Stimulated activated CD8-positive, alpha-beta memory T cell treated with anti-CD3 and anti-CD28 coated beads, Interleukin-7, amount 100 ng/mL, for 1 hour (primary cell): ENCODE measurements at places on chromosomes 2 and 18.

- DNase-seq: no peak
These were observed 594 bp downstream of the FAM161A start for GRCh38 chr2:61853086-61853846.

GRCh38 chr18:54720620-54721019 is 107.7 kb upstream of the RAB27B start:
- no peak for DNase-seq

- no peak for DNase-seq
These were observed 1.1 kb downstream of the TTL start for GRCh38 chr2:112483042-112483473.

DNA sequence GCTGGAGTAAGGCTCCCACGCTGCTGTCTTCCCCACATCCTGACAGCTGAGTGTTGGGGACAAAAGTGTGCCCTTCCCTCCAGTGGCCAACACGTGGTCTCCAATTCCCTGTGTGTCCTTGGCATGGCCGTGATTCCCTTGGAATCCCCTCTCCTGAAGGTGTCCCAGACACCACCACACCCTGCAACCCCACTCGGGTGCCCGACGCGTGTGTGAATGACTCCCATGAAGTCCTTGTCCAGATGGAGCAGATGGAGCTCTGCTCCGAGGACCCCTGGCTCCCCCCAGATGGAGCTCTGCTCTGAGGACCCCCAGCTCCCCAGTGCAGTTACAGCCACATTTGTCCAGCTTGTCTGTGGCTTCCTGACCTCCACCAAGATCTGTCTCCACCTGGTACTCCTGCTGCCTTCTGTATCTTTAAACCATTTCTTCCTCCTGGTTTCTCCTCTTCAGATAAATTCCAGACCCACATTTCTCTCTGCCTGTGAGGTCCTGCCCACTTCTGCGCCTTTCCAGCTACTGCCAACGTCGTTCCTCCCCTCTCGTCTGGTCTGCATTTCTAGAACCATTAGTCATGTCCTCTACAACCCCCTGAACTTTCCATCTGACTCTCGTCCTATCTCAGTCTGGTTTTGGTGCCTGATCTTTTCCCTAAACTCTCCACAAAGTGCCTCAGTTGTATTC is 86.8 kb upstream of the PXDN start:
- no peak for DNase-seq

DNA sequence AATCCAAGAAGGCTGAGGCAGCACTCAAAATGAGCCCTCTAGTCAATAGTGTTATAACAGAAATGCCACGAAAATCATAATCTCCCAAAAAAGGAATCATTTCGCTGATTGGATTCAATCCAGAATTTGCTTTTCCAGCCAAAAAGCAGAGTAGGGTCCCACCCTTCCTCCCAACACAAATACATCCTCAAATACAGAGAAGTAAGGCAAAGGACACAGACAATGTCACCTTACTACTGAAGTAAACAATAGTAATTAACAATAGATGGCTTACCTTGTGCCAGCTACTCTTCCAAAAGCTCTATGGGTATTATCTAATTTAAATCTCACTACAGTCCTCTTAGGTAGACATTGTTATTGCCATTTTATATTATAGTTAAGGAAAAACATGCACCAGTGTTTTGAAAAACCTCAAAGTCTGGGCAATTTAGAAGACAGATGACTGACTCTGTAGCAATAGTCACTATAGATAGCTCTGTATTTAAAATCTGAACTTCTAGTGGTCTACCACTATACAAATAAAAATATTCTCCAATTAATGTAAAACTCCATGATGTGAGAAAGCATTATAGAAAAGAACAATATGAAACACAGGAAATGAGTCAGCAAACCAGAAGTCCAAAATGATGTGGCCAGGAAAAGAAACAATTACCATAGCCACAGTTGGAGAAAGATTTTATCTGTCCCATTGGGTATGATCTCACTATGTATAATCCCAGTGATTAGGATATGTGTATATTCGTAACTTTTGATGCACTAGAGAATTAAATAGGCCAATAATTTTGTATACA is 305.0 kb upstream of the ERBB4 start:
- DNase-seq: no peak

DNA sequence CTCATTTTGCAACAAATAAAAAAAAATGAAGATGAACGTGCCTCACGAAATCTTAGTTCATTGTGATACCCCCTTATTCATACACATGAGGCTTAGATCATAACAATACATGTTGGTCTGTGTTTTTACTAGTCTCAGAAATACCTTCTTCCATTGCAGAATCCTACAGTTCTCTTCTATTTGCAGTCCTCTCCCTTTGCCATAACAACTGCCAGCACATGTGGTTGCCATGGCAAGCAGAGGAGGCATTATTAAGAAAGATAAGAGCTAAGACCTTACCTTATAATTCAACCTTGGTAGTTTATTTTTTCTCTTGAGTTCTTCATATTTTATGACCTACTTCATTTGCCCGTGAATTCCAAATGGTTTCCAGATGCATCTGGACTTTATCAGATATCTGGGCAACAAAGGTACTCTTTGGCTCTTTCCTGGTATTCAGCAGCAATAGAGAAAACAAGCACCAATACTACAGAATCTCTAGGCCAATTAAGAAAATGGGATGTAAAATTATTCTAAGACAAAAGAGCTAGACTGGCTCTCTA is 524.0 kb downstream of the CMPK2 start:
- DNase-seq: no peak

DNA sequence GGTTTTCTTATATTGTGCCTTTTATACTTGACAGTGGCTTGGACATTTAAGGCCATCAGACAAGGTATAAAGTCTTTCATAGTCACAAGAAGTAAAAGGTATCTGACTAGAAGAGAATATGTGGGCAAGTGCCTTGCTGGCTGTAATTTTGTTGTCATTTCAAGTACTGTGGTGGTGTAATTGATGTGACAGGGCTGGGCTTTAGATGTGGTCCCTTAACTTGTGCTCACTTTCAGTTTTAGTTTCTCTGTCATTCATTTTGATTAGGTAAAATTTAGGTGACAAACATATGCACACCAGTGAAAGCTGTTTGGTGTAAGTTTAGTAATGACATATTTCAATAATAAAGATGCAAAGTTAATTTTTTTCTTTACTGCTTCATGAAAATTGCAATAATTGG is 31.2 kb upstream of the TBR1 start:
- no peak for DNase-seq

GRCh38 chr2:237153181-237153580 is 67.5 kb downstream of the COPS8 start:
- DNase-seq: no peak

GRCh38 chr2:225017713-225018112 is 24.6 kb downstream of the DOCK10 start:
- DNase-seq: no peak

DNA sequence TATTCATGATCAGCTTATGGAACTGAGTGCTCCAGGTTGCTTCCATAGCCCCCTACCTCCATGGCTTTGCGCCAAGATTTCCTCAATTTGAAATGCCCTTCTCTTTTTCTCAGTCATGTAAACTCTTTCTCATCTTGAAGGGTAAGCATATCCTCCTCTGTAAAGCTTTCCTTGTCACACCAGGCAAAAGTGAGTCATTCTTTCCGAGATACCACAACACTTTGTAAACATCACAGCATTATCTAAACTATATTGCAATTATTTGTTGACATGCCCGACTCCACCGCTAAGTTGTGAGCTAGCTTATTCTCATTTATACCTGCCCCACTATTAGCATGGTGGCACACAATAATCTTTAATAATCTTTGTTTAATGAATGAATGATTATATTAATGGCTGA is 419.5 kb upstream of the CHST9 start:
- no peak for DNase-seq

DNA sequence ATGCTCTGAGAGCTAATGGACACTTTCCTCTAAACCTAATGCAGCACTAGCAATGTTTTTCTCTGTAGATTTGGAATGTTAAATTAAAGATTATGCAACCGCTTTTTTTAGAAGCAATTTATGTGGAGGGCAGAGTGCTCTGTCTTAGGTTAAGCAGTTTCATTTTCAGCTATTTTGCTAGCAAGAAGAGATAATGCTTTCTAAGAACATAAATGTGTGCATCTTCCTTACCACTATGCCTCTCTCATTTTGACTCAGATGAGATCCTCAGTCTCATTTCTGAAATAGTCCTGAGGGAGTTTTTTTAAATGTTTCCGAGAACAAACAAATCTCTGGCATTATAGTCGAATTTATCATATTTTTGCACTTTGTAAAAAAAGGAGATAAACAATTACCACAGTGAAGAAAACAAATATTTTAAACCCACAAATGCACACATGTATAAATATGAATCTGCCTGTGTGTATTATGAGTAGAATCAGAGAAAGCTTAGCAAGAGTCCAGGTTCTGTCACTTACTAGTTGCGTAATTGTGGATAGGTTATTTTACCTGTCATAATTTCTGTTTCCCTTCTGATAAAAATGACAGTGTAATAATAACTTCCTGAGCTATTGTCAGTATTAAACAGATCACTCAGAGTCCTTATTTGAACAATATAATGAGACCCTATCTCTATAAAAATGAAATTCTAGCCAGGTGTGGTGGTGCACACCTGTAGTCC is 207.7 kb upstream of the CRIM1 start:
- no peak for DNase-seq

- no peak for DNase-seq
These were observed 126.7 kb upstream of the OTX1 start for GRCh38 chr2:62923881-62924280.

DNA sequence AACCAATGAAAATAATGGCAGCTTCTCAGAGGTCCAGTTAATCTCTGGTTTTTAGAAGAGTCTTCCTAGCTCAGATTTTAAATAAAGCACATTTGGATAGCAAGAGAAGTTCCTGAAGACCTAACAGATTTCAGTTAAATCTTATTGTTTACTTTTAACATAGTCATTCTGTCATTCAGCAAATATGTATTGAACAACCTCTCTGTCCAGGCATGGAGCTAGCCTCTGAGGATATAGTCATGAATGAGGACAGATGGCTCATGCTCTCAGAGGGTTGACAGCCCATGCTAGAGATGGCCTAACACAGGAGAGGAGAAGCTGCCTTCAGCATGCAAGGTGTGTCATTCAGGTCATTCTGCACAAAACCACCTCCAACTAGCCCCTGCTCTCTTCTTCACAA is 6.2 kb downstream of the CCBE1 start:
- no peak for DNase-seq

DNA sequence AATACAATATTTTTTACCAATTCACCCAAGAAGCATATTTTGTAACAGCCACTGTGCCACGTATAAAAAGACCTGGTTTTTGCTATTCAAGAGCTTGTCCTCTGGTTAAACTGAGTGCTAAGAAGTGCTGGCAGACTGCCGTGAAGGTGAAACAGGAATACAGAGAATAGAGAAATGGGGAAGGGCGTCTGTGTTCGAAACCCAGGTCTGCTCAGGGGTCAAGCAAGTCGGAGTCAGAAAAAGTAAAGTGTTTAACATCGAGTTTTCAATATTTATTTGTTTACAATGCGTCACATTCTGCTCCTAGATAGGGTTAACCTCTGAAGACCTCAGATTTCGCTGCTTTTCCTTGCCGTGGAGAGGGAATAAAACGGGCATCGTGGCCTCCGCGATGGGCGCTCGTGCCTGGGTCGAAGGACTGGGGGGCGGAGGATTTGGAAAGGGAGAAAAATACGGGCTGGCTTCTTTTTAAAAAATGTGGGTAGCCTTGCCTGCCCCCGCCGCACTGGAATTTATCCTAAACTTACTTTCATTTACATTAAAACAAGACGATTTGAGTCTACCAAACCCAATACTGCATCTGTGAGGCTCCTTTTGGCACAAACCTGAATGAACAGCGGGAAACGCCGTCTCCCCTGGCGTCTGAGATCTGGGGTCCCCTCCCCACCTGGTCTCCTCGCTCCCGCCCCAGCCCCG is 1.1 kb upstream of the SNTG2 start:
- DNase-seq: no peak

- no peak for DNase-seq
These were observed at the start of gene NTSR2 for GRCh38 chr2:11669454-11670291. Gene NTSR2, minus strand, starts transcription at chr2:11670195. Its CDS starts 66 bp downstream, at chr2:11670129.

DNA sequence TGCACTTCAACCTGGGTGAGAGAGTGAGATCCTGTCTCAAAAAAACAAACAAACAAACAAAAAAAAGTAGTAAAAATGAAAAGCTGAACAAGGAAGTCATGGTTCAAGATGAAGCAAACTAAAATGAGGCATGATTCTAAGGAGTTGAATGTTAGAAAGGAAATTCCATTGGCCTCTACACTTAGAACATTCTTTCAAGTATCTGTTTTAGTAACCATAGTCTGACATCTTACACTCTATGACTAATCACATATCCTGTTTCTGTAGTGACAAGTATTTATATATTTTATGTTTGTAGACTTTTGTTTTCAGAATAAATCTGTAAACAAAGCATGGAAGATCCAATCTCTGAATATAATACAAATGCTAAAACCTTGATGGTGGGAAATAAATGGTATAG is 164.1 kb downstream of the KIAA1328 start:
- DNase-seq: no peak

DNA sequence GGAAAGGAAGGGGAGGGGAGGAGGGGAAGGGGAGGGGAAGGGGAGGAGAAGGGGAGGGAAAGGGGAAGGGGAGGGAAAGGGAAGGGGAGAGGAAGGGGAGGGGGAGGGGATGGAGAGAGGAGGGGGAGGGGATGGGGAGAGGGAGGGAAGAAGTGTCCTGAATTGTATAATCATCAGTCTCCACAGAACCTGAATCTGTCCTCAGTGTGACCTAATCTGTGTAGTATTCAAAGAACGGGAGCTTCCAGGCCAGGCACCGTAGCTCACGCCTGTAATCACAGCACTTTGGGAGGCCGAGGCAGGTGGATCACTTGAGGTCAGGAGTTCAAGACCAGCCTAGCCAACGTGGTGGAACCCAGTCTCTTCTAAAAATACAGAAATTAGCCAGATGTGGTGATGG is 41.1 kb upstream of the CCDC150 start:
- DNase-seq: no peak

DNA sequence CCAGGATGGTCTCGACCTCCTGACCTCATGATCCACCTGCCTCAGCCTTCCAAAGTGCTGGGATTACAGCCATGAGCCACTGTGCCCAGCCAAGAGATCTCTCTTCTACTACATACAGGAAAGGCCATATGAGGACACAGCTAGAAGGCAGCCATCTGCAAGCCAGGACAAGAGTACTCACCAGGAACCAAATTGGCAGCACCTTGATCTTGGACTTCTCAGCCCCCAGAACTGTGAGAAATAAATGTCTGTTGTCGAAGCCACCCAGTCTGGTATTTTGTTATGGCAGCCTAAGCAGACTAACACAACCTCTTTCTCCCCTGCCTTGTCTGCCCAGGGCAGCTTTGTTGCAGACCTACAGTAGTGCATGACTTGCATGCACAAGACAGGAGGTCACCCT is 211.3 kb upstream of the HAAO start:
- DNase-seq: no peak

DNA sequence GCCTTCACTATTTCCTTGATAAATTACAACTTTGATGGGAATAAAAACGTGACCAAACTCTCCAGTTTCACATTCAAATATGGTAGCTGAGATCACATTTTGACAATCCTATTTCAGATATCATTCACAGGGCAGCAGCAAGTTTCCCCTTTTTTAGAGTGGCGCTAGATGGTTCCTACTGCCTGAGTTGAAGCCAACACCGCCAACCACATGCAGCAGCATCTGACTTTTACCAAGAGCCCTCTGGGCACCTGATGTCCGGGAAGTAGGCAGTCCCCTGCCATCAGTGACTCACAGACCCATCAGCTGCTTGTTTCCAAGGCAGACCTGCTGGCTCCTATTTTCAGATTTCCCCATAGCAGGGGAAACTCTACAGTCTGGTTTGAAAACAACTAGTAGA is 4.0 kb upstream of the MREG start:
- DNase-seq: no peak

- no peak for DNase-seq
These were observed 15.8 kb upstream of the IER3IP1 start for GRCh38 chr18:47191961-47192360.

- DNase-seq: no peak
These were observed 272.6 kb upstream of the HS6ST1 start for GRCh38 chr2:128591022-128591860.
